Left colon (tissue), 2 donors: ENCODE measurements at places on chromosomes 13 and 19.
A peak's percentile ranks its signal among the peaks of the same experiment; 100 is the strongest.

- no peak for DNase-seq
Measured at GRCh38 chr19:10105509-10106099, 558 bp upstream of the PPAN start.

GRCh38 chr13:38703255-38703654, 16.4 kb downstream of the FREM2 start:
- no peak for DNase-seq

DNA sequence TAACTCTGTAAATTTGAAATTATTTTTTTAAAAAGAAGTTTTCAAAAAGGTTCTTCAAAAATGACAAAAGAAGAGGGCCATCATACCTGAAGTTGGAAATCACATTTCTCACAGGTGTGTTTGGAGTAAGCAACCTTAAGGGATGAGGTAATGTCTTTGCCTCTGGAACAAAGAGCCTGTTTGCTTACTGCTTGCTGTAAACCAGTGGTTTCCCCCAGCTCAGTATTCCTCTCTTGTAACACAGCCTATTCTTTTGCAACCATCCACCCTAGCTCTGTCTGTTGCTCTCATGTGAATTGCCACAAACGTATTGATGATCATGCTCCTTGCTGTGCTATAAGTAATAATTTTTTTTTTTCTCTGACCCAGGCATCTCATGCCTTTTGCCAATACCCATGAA, 38.1 kb downstream of the UCHL3 start:
- no peak for DNase-seq

- DNase-seq = no peak
Measured at GRCh38 chr19:47776568-47776967, 1.9 kb upstream of the SELENOW start.

- peak; percentile 70 for DNase-seq
Measured at GRCh38 chr13:33349986-33350826, 64.7 kb upstream of the STARD13 start.

DNA sequence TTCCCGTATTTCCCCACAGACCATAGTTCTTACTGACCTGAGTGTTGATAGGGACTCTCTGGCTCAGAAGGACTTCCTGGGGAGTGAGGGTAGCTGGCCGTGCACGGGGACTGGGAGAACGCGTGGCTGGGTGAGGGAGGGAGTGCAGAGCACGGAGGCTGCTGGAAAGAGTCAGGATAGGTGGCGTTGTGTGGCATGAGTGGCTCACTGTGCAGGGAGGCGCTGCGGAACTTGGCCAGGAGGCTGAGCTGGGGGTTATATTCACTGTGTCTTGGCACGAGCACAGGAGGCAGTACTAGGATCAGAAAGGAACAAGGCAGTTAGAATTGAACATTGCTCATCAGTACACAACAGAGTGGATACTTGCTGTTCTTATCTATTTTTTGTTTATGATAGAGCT, 47.4 kb downstream of the SMAD9 start:
- DNase-seq = peak; percentile 47

GRCh38 chr19:3673506-3674439, 26.5 kb downstream of the PIP5K1C start:
- DNase-seq = no peak

- DNase-seq = no peak
Measured at GRCh38 chr19:30755581-30755980, 383.4 kb downstream of the ZNF536 start.

DNA sequence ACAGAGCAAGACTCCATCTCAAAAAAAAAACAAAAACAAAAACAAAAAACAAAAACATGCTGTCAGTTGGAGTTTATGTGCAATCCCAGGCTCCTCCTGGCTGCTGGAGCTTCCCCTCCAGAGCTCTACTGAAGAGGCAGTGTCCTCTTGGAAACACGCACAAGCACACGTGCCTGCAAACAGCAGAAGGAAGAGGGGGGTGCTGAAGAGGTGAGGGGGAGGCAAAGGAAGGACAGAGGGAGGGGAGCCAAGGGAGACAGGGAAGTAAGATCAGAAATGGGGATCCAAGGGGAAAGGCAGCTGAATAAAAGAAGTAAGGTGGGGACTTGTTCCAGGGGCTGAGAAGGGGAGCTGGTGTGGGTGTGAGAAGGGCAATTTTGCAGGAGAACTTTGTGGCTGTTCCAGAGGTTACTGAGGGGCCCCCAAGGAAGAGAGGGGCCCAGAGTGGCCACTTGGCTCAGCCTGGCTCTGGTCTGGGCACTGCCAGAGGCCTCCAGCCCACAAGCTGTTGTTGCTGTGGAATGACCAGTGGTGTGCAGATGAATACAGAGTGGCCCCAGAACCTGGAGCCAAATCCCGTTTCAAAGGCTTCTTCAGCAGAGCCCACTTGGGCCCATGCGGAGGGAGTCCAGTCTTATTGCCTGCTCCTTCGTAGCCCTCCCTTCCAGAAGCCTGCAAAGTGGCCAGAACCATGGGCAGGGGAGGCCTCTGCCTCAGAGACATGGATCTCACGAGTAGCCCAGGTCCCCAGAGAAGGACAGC, 34.4 kb downstream of the LYL1 start:
- no peak for DNase-seq
